ENCODE measurements at places on chromosomes 16 and 17.

GRCh38 chr16:84277244-84277823, 17.3 kb upstream of the WFDC1 start:
- peak; percentile 81 for DNase-seq

- DNase-seq: no peak
These were observed 28.2 kb downstream of the ANKFY1 start for GRCh38 chr17:4235372-4236279.

DNA sequence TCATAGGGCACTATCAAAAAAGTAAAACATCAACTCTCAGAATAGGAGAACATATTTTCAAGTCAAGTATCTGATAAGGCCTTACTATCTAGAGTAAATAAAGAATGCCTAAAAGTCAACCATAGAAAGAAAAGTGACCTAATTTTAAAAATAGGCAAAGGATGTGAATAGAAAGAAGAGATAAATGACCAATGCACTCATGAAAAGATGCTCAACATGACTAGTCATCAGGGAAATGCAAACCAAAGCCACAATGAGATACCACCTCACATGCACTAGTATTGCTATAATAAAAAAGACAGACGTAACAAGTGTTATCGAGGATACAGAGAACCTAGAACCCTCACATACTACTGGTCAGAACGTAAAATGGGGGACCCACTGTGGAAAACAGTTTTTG, 90.8 kb downstream of the DYNLRB2 start:
- DNase-seq: no peak

- DNase-seq: no peak
These were observed 240.0 kb upstream of the ZFHX3 start for GRCh38 chr16:73287859-73288405.

- DNase-seq: no peak
These were observed 233.5 kb upstream of the TNRC6C start for GRCh38 chr17:77724876-77725615.

GRCh38 chr17:17344507-17345293, 41.5 kb downstream of the NT5M start:
- DNase-seq: no peak

DNA sequence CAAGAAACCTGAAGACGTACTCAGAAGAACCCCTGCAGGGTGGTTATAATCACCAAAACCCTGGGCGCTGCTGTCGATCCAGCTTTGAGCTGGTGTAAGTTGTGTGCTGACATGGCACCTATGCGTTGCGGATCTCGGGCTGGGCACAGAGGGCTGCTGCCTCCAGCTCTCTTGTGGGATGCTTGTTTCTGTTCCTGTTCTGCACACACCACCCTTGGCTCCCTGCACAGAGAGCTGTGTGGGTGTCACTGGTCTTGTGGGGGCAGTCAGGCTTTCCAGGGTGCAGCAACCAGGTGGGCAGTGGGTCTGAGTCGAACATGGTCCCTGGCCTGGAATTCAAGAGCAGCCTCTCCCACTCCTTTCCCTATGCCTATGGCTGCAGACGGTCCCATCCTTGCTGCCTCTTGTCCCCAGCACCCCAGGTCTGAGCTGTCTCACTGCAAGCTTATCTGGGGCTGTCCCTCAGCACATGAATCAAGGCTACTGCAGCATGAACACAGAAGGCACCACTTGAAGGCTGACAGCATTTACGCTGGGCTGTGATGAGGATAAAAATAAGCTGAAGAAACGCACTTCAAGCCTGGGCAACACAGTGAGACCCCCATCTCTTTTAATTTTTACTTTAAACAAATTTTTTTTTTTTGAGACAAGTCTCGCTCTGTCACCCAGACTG, 20.1 kb downstream of the ZNF276 start:
- DNase-seq: no peak

DNA sequence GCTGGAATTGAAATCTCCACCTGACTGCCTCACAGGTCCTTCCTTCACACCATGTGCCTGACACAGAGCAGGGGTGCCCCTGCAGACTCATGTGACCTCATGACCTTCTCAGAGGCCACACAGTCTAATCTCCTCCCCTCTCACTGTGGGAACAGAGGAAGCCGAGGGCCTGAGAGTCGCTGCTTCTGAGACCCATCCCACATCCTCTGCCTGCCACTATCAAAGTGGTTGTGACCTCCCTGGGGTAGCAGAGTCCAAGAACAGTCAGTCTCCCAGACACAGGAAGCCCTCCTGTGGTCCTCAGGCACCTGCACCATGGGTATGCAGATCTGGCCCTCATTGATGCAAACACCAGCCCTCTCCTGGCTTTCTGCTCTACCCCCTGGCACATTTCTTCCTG, 78.5 kb downstream of the RAB11FIP4 start:
- no peak for DNase-seq

DNA sequence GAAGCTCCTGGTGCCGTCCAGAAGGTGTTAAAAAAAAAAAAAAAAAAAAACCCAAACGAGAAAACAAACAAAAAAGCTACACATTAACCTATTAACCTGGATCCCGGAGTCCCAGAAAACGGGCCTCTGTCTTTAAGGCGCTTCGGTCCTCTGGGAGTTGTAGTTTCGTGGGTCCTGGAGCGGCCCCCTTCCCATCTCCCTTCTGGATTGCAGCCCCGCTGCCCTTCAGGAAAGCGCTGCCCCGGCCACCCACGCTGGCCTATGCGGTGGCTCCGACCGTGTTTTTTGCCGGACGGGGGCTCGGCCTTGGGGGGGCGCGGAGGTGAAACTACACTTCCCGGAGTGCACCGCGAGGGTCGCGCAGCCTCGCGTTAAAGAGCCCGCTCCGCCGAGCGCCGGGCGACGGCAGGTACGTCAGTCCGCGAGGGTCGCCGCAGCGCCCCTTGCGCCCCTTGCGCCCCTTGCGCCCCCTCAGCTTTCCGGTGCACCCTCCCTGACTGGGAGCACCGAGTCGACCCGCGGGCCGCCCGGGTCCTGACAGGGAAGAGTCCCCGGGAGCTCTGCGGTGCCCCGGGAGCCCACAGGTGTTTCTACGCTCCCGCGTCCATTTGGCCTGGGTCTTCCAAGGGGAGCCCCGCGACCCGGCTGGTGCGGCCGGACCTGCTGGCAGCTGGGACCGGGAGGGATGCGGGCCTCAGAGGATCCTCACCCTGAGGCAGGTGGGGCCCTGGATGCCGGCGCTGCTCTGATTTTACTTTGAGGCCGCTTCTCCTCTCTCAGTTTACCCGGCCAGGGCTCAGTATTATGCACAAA, at the start of gene FCSK:
Gene FCSK (plus strand): TSS at position 374 of the 813 bp plus-strand sequence. CDS start 8,596 bp downstream, outside the sequence.
- peak; percentile 59 for DNase-seq

Data from spinal cord (tissue), 10 donors.